Activated CD4-positive, alpha-beta T cell treated with anti-CD3 and anti-CD28 coated beads, Interleukin-2, amount 10 ng/mL, durations not matched to agents 7 days and 5 days (primary cell): ENCODE measurements at places on chromosomes 12 and 14. TPM values are rescaled to one million over a fixed set of nuclear protein-coding genes. Genes with fewer than 3 reads are reported as not detected.

Gene PTPRB
- not detected for total RNA-seq

Gene HOMEZ
- 11.4 TPM for total RNA-seq

Gene TAS2R31
- 3.0 TPM for total RNA-seq

Gene CELA1
- total RNA-seq, result not detected

Gene ESR2
- not detected for total RNA-seq

- DNase-seq, result no peak
- no peaks in the 10 kb centered on the region for H3K36me3 ChIP-seq
- no peak overlapping the region for H3K27ac ChIP-seq
- no peak overlapping the region for H3K4me3 ChIP-seq
These were observed 46.8 kb downstream of the LRIG3 start for GRCh38 chr12:58873496-58873895.

GRCh38 chr12:96227365-96228106, 33.4 kb downstream of the ELK3 start:
- no peak for DNase-seq
- H3K36me3 ChIP-seq, result peaks cover 44% of the 10 kb centered on the region
- no peak overlapping the region for H3K4me3 ChIP-seq
- peaks cover 12% of the 10 kb centered on the region for H3K4me1 ChIP-seq

- no peaks in the 10 kb centered on the region for H3K36me3 ChIP-seq
- H3K27ac ChIP-seq, result no peak overlapping the region
- H3K27me3 ChIP-seq, result no peaks in the 10 kb centered on the region
- no peaks in the 10 kb centered on the region for H3K4me1 ChIP-seq
These were observed 45.7 kb upstream of the PDZRN4 start for GRCh38 chr12:41142376-41142775.

DNA sequence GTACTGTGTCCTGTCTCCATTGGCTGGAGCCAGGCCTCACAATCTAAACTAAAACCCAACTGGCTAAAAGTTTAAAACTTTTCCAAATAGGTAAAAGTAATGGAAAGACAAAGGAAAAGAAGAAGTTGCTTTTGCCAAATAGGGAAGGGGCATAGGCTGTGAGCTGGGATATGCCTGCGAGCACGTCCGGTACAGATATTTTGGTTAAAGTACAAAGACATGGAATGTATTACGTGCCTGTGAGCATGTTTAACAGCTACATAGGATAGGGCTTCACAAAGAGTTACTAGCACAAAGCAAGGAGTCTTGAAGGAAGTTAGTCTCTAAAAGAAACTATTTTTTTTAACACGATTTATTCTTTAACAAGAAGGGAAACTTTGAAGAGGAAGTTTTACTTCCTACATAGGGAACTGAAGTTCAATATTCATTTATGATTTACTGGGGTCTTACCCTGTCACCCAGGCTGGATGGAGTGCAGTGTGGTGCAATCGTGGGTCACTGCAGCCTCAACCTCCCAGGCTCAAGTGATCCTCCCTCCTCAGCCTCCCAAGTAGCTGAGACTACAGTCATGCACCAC, 41.9 kb upstream of the INF2 start:
- H3K36me3 ChIP-seq, result no peaks in the 10 kb centered on the region
- DNase-seq, result no peak
- no peaks in the 10 kb centered on the region for H3K4me1 ChIP-seq
- H3K27ac ChIP-seq, result no peak overlapping the region

- no peak overlapping the region for H3K4me3 ChIP-seq
- no peaks in the 10 kb centered on the region for H3K4me1 ChIP-seq
- no peak overlapping the region for H3K27ac ChIP-seq
- DNase-seq, result no peak
- no peaks in the 10 kb centered on the region for H3K36me3 ChIP-seq
- H3K27me3 ChIP-seq, result peaks cover 23% of the 10 kb centered on the region
These were observed 8.3 kb downstream of the GALNT16 start for GRCh38 chr14:69268223-69268622.

GRCh38 chr14:87952307-87953094, 40.5 kb downstream of the GALC start:
- no peaks in the 10 kb centered on the region for H3K27me3 ChIP-seq
- peaks cover 47% of the 10 kb centered on the region for H3K36me3 ChIP-seq
- H3K4me3 ChIP-seq, result peak overlapping the region; percentile 66
- H3K4me1 ChIP-seq, result peaks cover 46% of the 10 kb centered on the region
- peak overlapping the region; percentile 90 for H3K27ac ChIP-seq

- H3K36me3 ChIP-seq, result no peaks in the 10 kb centered on the region
- DNase-seq, result peak; percentile 81
- H3K4me1 ChIP-seq, result peaks cover 20% of the 10 kb centered on the region
- H3K27me3 ChIP-seq, result peaks cover 28% of the 10 kb centered on the region
These were observed 52.0 kb upstream of the KCNA1 start for GRCh38 chr12:4857472-4858291.

- DNase-seq, result peak; percentile 51
- H3K36me3 ChIP-seq, result no peaks in the 10 kb centered on the region
- H3K27ac ChIP-seq, result no peak overlapping the region
- no peak overlapping the region for H3K4me3 ChIP-seq
- peaks cover 1% of the 10 kb centered on the region for H3K4me1 ChIP-seq
- no peaks in the 10 kb centered on the region for H3K27me3 ChIP-seq
These were observed 233.3 kb upstream of the PPFIA2 start for GRCh38 chr12:81992461-81992860.

GRCh38 chr12:1324910-1325309, 269.5 kb downstream of the FBXL14 start:
- H3K36me3 ChIP-seq, result no peaks in the 10 kb centered on the region
- H3K27ac ChIP-seq, result no peak overlapping the region
- H3K27me3 ChIP-seq, result no peaks in the 10 kb centered on the region
- DNase-seq, result no peak
- no peak overlapping the region for H3K4me3 ChIP-seq

- DNase-seq, result no peak
- H3K4me1 ChIP-seq, result peaks cover 14% of the 10 kb centered on the region
- no peaks in the 10 kb centered on the region for H3K27me3 ChIP-seq
- H3K4me3 ChIP-seq, result no peak overlapping the region
These were observed 17.3 kb downstream of the IRF2BPL start for GRCh38 chr14:77011245-77011644.

GRCh38 chr12:44777044-44777443, 99.1 kb downstream of the NELL2 start:
- DNase-seq, result no peak
- peaks cover 13% of the 10 kb centered on the region for H3K36me3 ChIP-seq
- no peaks in the 10 kb centered on the region for H3K4me1 ChIP-seq
- no peak overlapping the region for H3K4me3 ChIP-seq

DNA sequence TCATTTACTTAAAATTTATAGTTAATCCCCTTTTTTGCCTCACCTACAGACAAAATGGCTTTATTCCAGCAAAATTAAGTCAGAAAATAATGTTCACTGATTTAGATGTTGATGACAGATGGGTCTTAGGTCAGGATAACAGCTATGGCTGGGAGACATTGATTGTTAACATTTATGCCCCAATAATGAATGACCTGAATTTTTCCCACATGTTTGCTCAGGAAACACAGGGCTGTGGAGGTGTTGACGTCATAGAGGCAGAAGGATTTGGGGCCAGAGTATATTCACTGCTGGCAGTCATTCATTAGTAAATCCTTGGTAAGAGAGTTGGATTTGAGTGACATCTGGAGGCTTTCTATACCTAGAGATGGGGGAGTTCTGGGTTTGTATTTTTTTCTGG, 121.3 kb downstream of the PDE3A start:
- peaks cover 3% of the 10 kb centered on the region for H3K4me1 ChIP-seq
- H3K36me3 ChIP-seq, result no peaks in the 10 kb centered on the region
- H3K27me3 ChIP-seq, result no peaks in the 10 kb centered on the region
- H3K4me3 ChIP-seq, result no peak overlapping the region

GRCh38 chr14:95440951-95441350, 75.5 kb downstream of the SYNE3 start:
- no peak overlapping the region for H3K27ac ChIP-seq
- DNase-seq, result no peak
- H3K4me1 ChIP-seq, result peaks cover 6% of the 10 kb centered on the region
- no peaks in the 10 kb centered on the region for H3K27me3 ChIP-seq
- peaks cover 81% of the 10 kb centered on the region for H3K36me3 ChIP-seq

DNA sequence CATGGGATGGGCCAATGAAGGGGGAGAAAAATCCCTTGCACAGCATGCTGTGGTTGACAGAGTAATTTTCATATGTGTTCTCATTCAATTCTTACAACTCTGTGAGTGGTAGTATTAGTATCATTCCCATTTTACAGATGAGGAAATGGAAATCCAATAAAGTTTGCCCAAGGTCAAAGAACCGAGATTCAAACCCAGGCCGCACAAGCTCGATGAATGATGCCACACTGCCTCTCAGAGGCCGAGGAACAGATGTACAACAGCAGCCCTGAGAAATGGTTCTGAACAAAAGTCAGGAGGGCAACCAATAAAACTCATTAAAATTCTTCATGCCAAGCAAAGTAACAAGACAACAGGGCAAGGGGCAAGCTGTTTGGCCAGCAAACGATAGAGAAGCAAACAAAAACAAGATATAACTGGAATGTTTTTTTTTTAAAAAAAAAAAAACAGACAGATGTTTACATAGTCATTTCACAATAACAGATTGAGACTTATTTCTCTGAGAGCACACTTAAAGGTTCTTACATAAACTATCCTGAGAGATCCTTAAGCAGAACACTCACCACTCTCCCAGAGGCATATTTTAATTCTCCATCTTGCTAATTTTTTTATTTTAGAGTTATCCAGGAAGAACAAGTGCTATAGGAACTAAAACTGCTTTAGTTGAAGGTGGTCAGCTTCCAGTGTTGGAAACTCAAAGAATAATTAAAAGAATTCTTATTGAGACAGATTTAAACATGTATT, 85.8 kb downstream of the EXOC5 start:
- no peaks in the 10 kb centered on the region for H3K36me3 ChIP-seq
- no peak overlapping the region for H3K27ac ChIP-seq
- peaks cover 27% of the 10 kb centered on the region for H3K27me3 ChIP-seq
- DNase-seq, result no peak
- no peak overlapping the region for H3K4me3 ChIP-seq

- H3K27me3 ChIP-seq, result no peaks in the 10 kb centered on the region
- H3K4me1 ChIP-seq, result no peaks in the 10 kb centered on the region
- no peak overlapping the region for H3K27ac ChIP-seq
These were observed 50.9 kb upstream of the PKP2 start for GRCh38 chr12:32947206-32948067.

GRCh38 chr14:39060818-39061437, 42.1 kb downstream of the SEC23A start:
- no peak for DNase-seq
- H3K27me3 ChIP-seq, result no peaks in the 10 kb centered on the region
- no peak overlapping the region for H3K27ac ChIP-seq
- no peak overlapping the region for H3K4me3 ChIP-seq
- H3K36me3 ChIP-seq, result peaks cover 66% of the 10 kb centered on the region

DNA sequence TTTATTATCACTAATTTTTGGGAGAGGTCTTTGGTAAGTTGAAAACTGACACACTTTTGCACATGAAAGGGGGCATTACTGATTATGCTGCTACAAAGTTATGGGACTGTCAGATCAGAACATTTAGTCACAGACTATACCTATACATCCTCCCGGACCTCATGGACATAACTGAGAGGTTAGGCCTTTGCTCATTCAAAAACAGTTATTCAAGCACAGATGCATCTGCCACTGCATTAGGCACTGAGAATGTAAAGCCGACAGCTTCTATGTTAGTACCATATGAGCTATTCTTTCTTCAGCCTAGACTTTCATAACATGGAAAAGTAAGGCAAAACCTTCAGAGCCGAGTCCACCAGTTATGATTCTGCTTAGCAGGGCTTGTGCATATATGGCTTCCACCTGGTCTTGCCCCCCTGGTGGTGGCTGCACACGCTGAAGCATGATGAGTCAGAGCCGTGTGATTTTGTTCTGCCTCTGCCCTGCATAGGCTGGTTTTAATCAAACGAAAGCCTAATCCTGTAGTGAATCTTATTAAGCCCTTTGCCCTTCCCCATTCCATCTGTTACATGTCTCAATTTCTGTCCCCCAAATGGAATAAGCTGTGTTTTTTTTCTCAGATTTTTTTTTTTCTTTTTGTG, 21.8 kb upstream of the RNU6-8 start:
- no peaks in the 10 kb centered on the region for H3K4me1 ChIP-seq
- H3K27me3 ChIP-seq, result no peaks in the 10 kb centered on the region
- no peak for DNase-seq
- no peak overlapping the region for H3K27ac ChIP-seq

GRCh38 chr12:88932457-88932856, 352.2 kb upstream of the KITLG start:
- no peak for DNase-seq
- H3K4me3 ChIP-seq, result no peak overlapping the region
- no peaks in the 10 kb centered on the region for H3K36me3 ChIP-seq
- no peaks in the 10 kb centered on the region for H3K27me3 ChIP-seq
- H3K27ac ChIP-seq, result no peak overlapping the region

DNA sequence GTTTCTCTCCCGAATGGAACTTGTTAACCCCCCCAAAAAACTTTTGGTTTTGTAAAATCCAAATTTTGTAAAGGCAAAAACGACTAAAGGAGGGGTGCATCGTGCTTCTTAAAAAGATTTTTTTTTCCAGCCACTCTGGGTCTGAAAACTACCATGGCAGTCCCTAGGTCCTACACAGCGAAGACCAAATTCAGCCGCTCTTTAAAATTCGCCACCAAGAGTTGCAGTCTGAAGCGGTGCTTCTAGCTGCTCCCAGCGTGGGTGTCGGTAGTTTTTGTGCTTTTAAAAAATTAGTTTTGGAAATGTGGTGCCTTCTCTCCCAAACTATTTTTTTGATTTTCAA, 873 bp upstream of the GSC start:
- no peak for DNase-seq
- peaks cover 8% of the 10 kb centered on the region for H3K36me3 ChIP-seq
- H3K4me3 ChIP-seq, result peak overlapping the region; percentile 25
- H3K27me3 ChIP-seq, result peaks cover 86% of the 10 kb centered on the region
- peaks cover 20% of the 10 kb centered on the region for H3K4me1 ChIP-seq

- peak; percentile 7 for DNase-seq
- no peak overlapping the region for H3K27ac ChIP-seq
These were observed 27.4 kb upstream of the DDHD1 start for GRCh38 chr14:53180272-53181221.

- no peaks in the 10 kb centered on the region for H3K27me3 ChIP-seq
- no peak for DNase-seq
- no peaks in the 10 kb centered on the region for H3K4me1 ChIP-seq
- H3K27ac ChIP-seq, result no peak overlapping the region
These were observed 27.1 kb upstream of the PCED1B start for GRCh38 chr12:47052274-47052673.

- H3K4me1 ChIP-seq, result no peaks in the 10 kb centered on the region
- H3K36me3 ChIP-seq, result no peaks in the 10 kb centered on the region
- no peak overlapping the region for H3K27ac ChIP-seq
- no peaks in the 10 kb centered on the region for H3K27me3 ChIP-seq
- H3K4me3 ChIP-seq, result no peak overlapping the region
- no peak for DNase-seq
These were observed 247.9 kb upstream of the ARHGAP5 start for GRCh38 chr14:31828946-31829868.

- H3K27me3 ChIP-seq, result peaks cover 21% of the 10 kb centered on the region
- H3K4me1 ChIP-seq, result no peaks in the 10 kb centered on the region
- no peak for DNase-seq
- H3K27ac ChIP-seq, result no peak overlapping the region
These were observed 106.9 kb upstream of the OR4E1 start for GRCh38 chr14:21780429-21781084.
